T-cell (primary cell): ENCODE measurements at places on chromosomes 11 and 22.

- H3K27me3 ChIP-seq, result no peaks in the 10 kb centered on the region
- no peak for DNase-seq
- no peak overlapping the region for H3K4me3 ChIP-seq
- H3K27ac ChIP-seq, result no peak overlapping the region
- peaks cover 42% of the 10 kb centered on the region for H3K36me3 ChIP-seq
These were observed 59.2 kb upstream of the CRTAM start for GRCh38 chr11:122779047-122779629.

GRCh38 chr11:111795334-111795985 lies 29.3 kb upstream of the PPP2R1B start:
- no peaks in the 10 kb centered on the region for H3K27me3 ChIP-seq
- H3K27ac ChIP-seq, result no peak overlapping the region
- no peaks in the 10 kb centered on the region for H3K4me1 ChIP-seq
- H3K4me3 ChIP-seq, result no peak overlapping the region
- H3K36me3 ChIP-seq, result peaks cover 5% of the 10 kb centered on the region

GRCh38 chr11:98710986-98711385 lies 309.8 kb upstream of the CNTN5 start:
- no peaks in the 10 kb centered on the region for H3K27me3 ChIP-seq
- H3K4me3 ChIP-seq, result no peak overlapping the region
- H3K36me3 ChIP-seq, result no peaks in the 10 kb centered on the region
- no peak for DNase-seq
- H3K27ac ChIP-seq, result no peak overlapping the region

- no peak overlapping the region for H3K4me3 ChIP-seq
- peaks cover 68% of the 10 kb centered on the region for H3K27me3 ChIP-seq
- H3K27ac ChIP-seq, result no peak overlapping the region
- H3K36me3 ChIP-seq, result no peaks in the 10 kb centered on the region
- no peak for DNase-seq
These were observed 7.0 kb downstream of the CHST1 start for GRCh38 chr11:45658292-45658991.

DNA sequence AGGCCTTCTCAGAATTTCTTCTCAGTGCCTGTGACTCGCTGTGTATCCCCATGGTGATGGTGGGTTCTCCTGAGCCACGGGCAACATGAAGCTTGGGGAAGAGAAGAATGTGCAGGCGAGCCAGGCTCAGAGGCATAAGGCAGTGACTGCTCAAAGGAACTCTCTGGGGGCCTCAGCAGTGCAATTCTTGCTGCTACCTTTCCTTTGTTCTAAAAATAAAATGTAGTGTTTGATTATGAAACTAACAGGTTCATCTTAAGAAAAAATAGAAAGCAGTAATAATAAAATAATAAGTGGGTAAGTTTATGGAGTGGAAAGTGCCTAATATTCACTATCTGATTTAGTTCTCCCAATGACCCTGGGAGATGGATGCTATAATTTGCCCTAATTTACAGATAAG lies 46.7 kb downstream of the MEI1 start:
- no peak overlapping the region for H3K27ac ChIP-seq
- no peaks in the 10 kb centered on the region for H3K36me3 ChIP-seq
- DNase-seq, result no peak
- no peaks in the 10 kb centered on the region for H3K27me3 ChIP-seq

DNA sequence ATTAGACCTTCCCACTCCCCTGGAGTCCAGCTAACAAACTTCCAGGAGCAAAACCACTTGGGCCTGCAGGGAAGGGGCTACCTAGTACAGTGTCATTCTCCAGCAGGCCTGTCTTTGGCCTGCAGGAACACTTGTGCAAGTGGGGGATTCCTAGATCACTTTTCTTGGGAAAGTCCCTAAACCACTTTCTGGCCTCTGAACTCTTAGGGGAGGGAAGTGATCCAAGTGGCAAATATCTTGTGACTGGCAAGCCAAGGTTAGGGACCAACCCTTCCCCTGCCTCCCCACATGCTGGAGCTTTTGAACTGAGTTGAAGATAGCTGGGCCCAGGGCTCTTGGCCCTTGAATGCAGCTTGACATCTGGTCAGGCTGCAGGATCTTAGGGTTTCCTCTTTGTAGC lies 17.2 kb downstream of the PPFIBP2 start:
- no peak for DNase-seq
- H3K27ac ChIP-seq, result no peak overlapping the region
- H3K4me1 ChIP-seq, result peaks cover 76% of the 10 kb centered on the region
- H3K27me3 ChIP-seq, result no peaks in the 10 kb centered on the region
- no peak overlapping the region for H3K4me3 ChIP-seq

DNA sequence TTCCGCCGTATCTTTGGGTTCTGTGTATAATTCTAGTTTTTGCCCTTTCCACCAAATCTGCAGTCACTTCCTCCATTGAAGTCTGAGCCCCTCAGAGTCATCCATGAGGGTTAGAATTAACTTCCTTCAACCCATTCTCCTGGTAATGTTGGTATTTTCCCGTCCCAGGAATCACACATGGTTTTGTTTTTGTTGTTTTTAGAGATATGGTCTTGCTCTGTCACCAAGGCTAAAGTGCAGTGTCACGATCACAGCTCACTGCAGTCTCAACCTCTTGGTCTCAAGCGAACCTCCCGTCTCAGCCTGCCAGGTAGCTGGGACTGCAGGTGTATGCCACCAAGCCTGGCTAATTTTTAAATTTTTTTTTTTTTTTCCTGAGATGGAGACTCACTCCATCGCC lies 18.7 kb downstream of the ZBED4 start:
- DNase-seq, result no peak
- H3K4me1 ChIP-seq, result peaks cover 5% of the 10 kb centered on the region
- H3K4me3 ChIP-seq, result no peak overlapping the region
- H3K27me3 ChIP-seq, result no peaks in the 10 kb centered on the region

DNA sequence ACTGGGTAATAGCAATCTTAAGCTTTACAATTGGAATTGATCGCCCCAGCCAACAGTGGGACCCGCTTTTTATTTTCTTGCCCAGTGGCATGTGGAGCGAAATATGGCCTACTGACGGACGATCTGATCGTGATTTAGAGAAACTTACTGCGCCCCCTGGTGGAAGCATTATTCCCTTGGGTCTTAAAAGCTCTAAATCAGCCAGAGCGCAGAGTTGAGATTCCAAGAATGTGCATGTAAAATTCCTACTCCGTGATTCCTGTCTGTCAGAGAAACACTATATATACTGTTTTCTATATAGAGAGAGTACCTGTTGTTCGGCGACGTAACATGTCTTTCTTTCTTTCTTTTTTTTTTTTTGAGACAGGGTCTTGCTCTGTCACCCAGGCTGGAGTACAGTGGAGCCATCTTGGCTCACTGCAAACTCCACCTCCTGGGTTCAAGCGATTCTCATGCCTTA lies 3.7 kb upstream of the DPF2 start:
- H3K4me1 ChIP-seq, result peaks cover 6% of the 10 kb centered on the region
- no peak overlapping the region for H3K27ac ChIP-seq
- no peaks in the 10 kb centered on the region for H3K36me3 ChIP-seq
- no peak overlapping the region for H3K4me3 ChIP-seq
- DNase-seq, result peak; percentile 42
